ENCODE measurements at places on chromosomes 4 and X. TPM values are rescaled to one million over a fixed set of nuclear protein-coding genes. Genes with fewer than 3 reads are reported as not detected.
A peak's percentile ranks its signal among the peaks of the same experiment; 100 is the strongest.

- DNase-seq = no peak
Observed at GRCh38 chr4:103757631-103758030, 37.8 kb upstream of the TACR3 start.

- DNase-seq = no peak
Observed at GRCh38 chr4:42399393-42399792, 2.1 kb downstream of the SHISA3 start.

- DNase-seq = peak; percentile 17
Observed at GRCh38 chrX:82218361-82218760, 1016.5 kb downstream of the SH3BGRL start.

Gene OTUD5
- 24.2 TPM for total RNA-seq

Gene NCAPG
- total RNA-seq = 2.0 TPM

Gene SOWAHB
- total RNA-seq = 2.9 TPM

All from mammary epithelial cell (primary cell).